NCI-H1694 treated with DMSO at 0.1 percent for 48 hours (cell line): ENCODE measurements at places on chromosomes 12 and 14.
A peak's percentile ranks its signal among the peaks of the same experiment; 100 is the strongest.

GRCh38 chr12:13592063-13592942 is 389.1 kb downstream of the GRIN2B start:
- no peak for DNase-seq

- DNase-seq = no peak
These were observed 11.7 kb upstream of the FLVCR2 start for GRCh38 chr14:75566752-75567151.

DNA sequence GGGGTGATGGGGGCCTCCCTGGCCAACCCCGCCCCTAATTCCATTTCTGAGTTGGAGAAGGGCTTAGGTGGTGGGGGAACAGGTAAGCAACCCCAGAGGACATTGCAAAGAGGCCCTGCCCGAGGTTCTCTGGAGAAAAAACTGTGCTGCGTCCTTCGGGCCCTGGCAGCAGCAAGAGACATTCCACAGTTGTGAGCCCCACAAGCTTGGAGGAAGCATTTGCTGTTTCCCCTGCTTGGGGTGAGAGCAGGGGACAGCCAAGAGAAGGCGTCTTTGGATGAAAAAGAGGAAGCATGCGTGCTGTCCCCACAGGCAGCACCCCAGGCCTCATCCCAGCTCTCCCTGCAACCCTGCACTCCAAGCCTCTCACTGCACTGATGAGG is 1.3 kb downstream of the BDKRB2 start:
- DNase-seq = no peak

GRCh38 chr12:6049587-6049986 is 74.9 kb downstream of the VWF start:
- DNase-seq = no peak

DNA sequence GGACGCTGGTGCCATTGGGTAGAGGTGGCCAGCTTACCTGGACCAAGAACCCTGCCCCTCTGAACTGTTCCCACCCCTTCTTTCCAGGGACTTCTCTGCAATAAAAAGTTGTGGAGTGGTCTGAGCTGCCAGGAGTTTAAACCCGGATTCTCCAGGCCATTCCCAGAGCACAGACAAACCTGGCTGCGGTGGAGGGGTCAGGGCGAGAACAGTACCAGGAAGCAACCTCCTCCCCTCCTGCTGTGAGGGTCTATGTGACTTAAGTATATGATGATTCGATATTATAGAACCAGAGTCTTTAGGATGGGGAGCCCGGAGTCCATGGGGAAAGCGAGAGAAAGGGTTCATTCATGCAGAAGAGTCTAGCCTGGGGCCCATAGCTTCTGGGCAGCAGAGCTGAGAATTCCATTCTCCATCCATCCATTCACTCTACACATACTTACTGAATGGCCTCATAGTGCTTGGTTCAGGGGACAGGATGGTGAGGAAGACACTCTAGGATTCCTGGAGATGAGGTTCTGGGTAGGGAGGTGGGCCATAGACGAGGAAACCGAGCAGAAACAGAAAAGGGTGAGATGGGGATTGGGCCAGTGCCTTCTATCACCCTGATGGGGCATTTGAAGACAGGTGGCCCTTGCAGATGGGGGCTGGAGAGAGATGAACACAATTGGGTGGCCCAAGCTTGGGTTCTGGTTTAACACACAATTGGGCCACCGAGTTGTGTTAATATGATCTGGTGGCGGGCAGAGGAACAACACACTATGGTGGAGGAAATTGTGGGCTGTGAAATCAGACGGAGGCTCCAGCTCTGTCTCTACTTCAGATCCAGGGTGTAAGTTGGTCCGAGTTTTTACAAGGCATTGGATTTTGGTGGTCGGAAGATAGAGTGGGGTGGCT is 5.2 kb downstream of the KRT86 start:
- no peak for DNase-seq

- DNase-seq = peak; percentile 74
These were observed 954.9 kb downstream of the DIO2 start for GRCh38 chr14:79256380-79256779.
